Hepatocyte (in vitro differentiated cells): ENCODE measurements at places on chromosomes 11 and 22.
A peak's percentile ranks its signal among the peaks of the same experiment; 100 is the strongest.

DNA sequence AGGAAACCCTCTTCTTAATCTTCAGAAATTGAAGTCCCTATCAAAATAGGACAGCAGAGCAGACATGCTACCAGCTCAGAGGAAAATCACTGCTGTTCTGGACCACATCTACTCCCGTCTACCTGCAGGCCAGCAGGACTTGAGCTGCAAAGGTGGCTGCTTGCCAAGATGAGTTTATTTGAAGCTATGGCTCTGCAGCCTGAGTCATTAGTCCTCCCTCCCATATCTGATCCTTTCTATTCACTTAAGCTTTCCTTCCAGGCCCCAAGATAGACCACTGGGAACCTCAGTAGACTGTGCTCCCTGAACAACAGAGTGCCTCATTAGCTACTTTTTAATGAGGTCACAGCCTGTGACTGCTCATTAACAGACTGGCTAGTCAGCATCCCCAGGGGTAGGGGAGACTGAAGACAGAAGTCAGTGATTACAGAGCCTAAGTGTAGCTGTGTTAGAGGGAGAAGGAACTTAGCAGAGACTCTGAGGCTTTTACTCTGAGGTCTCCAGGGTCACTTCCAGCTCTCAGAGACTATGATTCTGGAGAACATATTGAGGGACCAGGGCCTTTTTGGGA, 6.8 kb upstream of the OR10A2 start:
- peak; percentile 37 for DNase-seq

DNA sequence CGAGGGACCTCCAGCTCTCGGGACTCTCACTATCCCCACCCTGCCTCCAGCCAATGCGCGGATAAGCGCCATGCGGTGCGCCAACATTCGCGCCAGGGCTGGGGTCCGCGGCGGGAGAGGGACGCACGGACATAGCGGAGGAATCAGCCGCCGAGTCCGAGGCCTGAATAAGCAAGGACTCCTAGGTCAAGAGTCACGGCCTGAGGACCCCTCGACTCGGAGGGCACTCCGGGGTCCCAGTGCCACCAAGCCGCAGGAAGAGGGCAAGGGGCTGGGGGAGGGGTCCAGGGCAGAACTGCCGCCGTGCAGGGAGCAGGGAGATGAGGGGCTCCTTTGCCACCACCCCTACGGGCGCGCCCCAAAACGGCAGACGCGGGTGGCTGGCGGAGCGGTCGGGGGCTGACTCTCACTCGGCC, 552 bp downstream of the DSCAML1 start:
- DNase-seq: no peak

DNA sequence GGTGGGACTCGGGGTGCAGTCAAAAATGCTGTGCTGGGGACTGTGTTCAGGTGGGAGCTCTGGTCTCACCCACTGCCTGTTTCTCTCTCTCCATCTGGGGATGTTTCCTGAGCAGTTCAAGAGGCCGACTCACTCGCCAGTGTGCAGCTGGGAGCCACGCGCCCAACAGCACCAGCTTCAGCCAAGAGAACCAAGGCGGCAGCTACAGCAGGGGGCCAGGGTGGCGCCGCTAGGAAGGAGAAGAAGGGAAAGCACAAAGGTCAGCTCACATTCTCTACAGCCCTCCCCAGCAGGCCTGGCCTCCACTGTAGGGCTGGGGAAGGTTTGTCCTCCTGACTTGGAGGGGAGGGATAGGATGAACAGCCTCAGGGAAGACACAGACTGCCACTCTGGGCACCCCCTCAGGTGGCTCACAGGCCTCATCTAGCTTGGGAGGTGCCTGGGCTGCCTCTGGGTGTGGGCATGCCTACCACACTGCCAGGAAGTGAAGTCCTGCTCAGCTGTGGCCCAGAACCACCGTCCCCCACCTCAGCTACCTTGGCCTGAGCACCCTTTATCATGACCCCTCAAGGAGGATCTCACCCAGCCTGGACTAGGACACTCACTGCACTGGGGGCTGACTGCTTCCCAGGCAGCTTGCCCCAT, 13.0 kb downstream of the TUB start:
- peak; percentile 39 for DNase-seq

- no peak for DNase-seq
Observed at GRCh38 chr22:39090426-39091064, 6.5 kb upstream of the APOBEC3H start.

DNA sequence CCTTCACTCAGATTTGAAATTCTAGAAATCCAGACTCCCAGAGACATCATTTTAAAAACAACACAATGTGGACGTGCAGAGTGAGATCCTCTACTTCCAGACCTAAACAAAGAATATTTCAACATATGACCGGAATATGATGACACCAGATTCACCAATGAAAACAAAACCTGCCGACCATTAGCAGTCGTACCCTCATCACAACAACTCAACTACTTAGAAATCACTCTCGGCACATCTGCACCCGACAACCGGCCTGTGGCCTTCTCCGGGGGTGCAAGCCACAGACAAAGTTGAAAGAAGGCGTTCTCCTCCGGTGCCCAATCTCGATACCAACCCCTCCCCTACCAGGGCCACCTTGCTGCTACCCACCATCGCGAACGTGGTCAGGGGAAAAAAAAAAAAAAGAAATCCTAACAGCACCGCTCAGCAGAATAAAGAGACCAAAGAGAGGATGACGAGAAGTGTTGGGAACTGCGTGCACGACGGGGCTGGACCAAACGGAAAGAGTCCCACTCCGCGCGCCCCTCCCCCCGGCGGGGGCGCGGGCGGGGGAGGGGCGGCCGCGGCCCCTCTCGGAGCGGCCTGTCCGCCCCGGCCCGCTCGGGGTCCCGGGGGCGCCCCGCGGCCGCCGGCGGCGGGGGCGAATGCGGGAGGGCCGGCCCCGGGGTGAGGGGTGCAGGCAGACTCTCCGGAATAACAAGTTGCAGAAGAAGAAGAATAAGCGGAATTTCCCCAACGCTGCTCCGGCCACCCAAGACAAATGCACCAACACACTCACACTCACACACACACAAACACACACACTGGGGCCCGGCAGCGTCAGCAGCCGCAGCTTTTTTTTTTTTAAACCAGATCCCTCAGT, 1.7 kb downstream of the PHF21A start:
- peak; percentile 77 for DNase-seq

- no peak for DNase-seq
Observed at GRCh38 chr11:46391186-46391577, 394 bp downstream of the CHRM4 start.

- no peak for DNase-seq
Observed at GRCh38 chr11:79321263-79321662, 119.6 kb downstream of the TENM4 start.

- DNase-seq: peak; percentile 33
Observed at GRCh38 chr11:93169950-93170561, 27.7 kb downstream of the SLC36A4 start.

GRCh38 chr11:65610404-65610803, 3.6 kb downstream of the MAP3K11 start:
- no peak for DNase-seq

- peak; percentile 64 for DNase-seq
Observed at GRCh38 chr11:42770444-42771065, 541.2 kb upstream of the API5 start.

- no peak for DNase-seq
Observed at GRCh38 chr11:2415601-2416380, 15.2 kb downstream of the TSSC4 start.

- no peak for DNase-seq
Observed at GRCh38 chr11:2187280-2187707, 15.7 kb upstream of the TH start.

- no peak for DNase-seq
Observed at GRCh38 chr22:23816156-23816976, 22.4 kb downstream of the DERL3 start.

DNA sequence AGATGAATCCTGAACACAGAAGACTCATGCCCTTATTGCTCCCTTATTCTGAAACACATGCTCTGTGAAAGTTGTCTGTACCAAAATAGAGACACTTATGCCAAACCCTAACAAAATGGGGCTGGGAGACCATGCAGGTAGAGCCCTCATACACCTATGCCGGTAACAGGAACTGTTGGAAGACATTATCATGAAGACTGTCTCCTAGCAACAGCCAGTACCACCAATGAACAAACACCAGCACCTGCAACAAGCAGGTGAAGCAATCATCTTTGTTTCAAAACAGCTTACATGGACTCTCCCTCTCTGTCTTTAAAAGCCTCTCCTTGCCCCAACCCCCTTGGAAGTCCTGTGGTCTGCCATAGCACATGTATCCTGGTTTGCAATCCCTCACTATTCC, 17.2 kb downstream of the SLC5A4 start:
- no peak for DNase-seq

- no peak for DNase-seq
Observed at GRCh38 chr22:46446799-46447198, 90.6 kb downstream of the CELSR1 start.

DNA sequence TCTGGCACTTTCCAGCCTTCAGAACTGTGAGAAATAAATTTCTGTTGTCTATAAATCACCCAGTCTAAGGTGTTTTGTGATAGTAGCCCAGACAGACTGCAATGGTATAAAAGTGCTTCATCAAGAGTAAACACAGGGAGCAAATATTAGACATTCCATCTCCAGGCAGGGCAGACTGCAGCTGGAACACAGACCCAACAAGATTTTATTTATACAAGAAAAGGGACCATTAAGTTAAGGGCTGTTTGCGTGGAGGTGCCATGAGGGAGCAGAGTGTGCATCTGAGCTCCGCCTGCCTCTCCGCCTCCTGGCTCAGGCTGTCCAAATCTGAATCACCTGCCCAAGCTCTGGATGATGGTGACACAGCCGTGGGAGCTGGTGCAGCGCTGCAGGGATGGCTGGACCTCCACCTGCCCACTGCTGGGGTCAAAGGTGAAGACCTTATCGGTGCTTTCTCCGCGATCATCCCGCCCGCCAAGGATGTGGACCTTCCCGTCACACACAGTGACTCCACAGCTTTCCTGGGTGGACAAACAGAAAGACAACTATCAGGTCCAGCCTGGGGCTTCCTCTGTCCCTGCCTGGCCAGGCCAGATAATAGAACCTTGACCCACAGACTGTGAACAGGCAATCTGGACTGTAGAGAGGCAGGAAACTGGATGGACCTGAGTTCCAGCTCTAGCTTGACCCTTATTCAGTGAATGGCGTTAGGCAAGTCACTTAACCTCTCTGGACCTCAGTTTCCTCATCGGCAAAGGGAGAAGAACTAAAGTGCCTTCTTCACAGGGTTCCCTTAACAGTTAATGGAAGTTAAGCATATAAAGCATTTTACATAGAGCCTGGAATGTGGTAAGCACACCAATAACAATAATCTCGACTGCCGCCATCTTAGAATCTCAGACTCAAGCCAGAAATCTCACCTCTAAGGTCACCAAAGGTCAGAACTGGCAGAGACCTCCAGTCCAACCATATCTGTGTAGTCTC, 10.5 kb downstream of the KLHL35 start:
- peak; percentile 77 for DNase-seq

GRCh38 chr22:30634471-30635233, 929 bp upstream of the SLC35E4 start:
- peak; percentile 93 for DNase-seq

GRCh38 chr11:3197878-3198528, 20.6 kb downstream of the MRGPRG start:
- no peak for DNase-seq

DNA sequence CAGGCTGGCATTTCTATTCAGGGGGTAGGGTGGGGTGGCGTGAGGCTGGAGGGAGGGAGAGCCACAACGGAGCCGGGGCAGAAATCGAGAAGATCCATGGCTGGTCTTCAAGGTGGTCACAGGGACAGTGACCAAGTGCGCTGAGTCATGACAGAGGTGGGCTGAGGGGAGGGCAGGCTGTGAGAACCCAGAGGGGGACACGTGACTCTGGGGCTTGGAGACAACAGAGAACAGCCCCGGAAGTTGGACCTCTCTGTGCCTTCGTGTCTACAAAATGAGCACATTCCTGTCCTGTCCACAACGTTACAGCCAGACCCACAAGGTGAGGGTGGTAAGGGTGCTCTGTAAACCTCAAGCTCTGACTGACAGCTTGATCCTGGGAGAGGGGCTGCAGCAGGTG, 35.1 kb upstream of the ARFGAP3 start:
- DNase-seq: no peak

GRCh38 chr11:72972496-72973128, 158.4 kb downstream of the ATG16L2 start:
- DNase-seq: no peak

DNA sequence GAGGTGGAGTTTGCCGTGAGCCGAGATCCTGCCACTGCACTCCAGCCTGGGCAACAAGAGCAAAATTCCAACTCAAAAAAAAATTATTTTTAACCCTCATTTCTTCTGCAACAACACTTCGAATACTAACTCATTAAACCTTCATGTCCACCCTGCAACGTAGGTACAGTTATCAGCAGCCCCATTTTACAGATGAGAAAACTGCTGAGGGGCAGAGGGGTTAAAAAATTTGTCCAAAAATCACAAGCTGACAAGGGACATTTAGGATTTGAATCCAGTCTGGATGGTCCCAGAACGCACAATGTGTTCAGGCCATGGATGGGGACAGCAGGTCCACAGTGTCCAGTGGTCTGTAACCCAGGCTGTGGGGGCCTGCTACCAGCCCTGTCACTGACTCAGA, 29.0 kb downstream of the RHOD start:
- DNase-seq: no peak

DNA sequence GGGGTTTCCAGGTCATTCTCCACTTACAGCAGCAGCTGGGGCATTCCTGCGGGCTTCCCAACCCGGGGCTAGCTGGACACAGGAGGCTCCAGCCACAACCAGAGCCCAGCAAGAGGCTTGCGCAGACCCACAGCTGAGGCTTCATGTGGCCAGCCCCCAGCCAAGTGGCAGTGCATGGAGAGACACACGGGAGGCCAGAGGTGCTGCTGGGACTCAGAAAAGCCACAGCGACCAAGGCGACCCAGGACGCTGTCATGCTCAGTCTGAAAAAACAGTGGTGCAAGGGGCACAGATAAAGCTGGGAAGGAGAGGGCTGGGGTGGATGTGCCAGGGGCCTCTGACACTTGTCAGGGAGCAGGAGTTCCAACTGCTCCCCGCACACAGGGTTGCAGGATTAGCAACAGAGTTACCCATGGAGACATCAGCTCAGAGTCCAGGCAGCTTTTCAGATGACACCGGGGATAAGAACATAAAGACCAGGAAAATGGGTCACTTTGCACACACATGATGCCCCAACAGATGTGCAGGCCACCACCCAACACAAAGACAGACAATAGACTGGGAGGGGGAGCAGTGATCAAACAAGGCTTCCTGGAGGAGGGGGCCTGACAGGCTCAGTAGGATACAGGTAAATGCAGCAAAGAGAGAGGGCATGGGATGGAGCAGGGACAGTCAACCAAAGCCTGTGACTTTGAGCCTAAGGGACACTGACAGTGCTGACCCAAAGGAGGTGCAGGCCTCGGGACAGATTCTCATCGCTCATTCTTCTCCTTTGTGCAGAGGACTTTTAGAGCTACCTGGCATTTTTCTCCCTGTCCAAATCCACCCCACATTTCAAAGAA, 6.9 kb upstream of the NEAT1 start:
- no peak for DNase-seq

DNA sequence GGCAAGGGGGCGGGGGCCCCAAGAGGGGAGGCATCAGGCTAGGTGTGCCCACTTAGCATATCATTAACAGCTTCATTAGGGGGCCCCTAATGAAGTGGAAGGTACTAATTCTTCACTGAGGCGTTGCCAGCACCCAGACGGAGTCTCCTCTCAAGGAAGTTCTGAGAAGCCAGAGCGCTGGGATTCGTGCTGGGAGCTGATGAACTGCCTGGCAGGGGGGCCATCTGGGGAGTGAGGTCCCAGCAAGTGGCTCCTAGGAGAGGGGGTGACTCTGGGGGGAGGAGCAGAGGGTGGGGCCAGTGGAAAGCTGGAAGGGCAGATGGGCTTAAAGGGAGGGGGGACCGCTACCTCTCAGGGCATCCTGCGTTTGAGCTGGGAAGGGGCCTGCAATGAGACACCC, 29.8 kb downstream of the DAGLA start:
- DNase-seq: no peak

GRCh38 chr11:134562941-134563471, 151.0 kb upstream of the B3GAT1 start:
- no peak for DNase-seq
